Fibroblast of the aortic adventitia (primary cell): ENCODE measurements at places on chromosomes 3 and 15. TPM values are rescaled to one million over a fixed set of nuclear protein-coding genes. Genes with fewer than 3 reads are reported as not detected.

The RAB6B gene
- total RNA-seq, result 0.36 and 0.49 TPM in 2 replicates

The KCNH8 gene
- not detected in 2 replicates for total RNA-seq

The FYCO1 gene
- 28.0 and 57.8 TPM in 2 replicates for total RNA-seq

The LINGO1 gene
- total RNA-seq, result not detected in 2 replicates

The ANKUB1 gene
- total RNA-seq, result not detected in 2 replicates

The CD200R1L gene
- total RNA-seq, result not detected in 2 replicates

The LSAMP gene
- total RNA-seq, result 9.8 and 10.7 TPM in 2 replicates

The WDR72 gene
- not detected in 2 replicates for total RNA-seq
